ENCODE measurements at places on chromosomes 11 and 22. TPM values are rescaled to one million over a fixed set of nuclear protein-coding genes. Genes with fewer than 3 reads are reported as not detected.

DNA sequence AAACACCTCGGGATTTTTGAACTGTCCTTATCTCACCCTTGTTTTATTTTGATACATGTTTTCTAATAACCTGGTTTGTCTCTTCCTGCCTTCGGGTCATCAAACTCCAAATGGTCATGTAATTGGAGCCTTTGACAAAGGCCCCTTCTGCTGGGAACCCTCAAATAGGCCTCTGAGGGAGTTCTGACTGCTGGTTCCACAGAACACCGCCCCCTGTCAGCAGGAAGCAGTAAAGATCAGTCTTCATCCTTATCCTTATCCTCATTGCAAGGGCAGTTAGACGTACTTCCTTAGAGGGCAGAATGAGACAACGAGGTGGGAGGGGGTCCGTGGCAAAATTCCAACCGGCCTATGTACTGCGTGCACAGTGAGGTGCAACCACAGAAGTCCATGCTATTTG lies 12.1 kb downstream of the TRIM51 start:
- H3K4me3 ChIP-seq = no peak overlapping the region
- H3K4me1 ChIP-seq = no peaks in the 10 kb centered on the region
- no peak overlapping the region for H3K27ac ChIP-seq
- no peaks in the 10 kb centered on the region for H3K36me3 ChIP-seq

DNA sequence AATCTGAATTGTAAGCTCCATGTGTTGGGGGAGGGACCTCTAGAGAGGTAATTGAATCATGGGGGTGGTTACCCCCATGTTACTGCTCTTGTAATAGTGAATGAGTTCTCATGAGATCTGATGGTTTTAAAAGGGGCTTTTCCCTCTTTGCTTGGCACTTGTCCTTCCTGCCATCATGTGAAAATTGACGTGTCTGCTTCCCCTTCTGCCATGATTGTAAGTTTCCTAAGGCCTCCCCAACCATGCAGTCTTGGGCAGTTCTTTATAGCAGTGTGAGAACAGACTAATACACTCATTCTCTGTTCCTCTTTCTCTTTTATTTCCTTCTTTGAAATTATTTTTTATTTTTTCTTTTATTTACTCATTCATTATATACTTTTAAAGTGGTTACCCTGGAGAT lies 239.4 kb downstream of the CSNK2A3 start:
- no peaks in the 10 kb centered on the region for H3K36me3 ChIP-seq
- peaks cover 7% of the 10 kb centered on the region for H3K27me3 ChIP-seq
- no peak overlapping the region for H3K27ac ChIP-seq
- DNase-seq = no peak

- H3K4me3 ChIP-seq = no peak overlapping the region
- no peaks in the 10 kb centered on the region for H3K4me1 ChIP-seq
- no peak for DNase-seq
These were observed 47.1 kb upstream of the OPCML start for GRCh38 chr11:133579165-133580031.

- no peak for DNase-seq
- peaks cover 6% of the 10 kb centered on the region for H3K27me3 ChIP-seq
- H3K36me3 ChIP-seq = peaks cover 40% of the 10 kb centered on the region
- peak overlapping the region; percentile 100 for H3K4me3 ChIP-seq
- peak overlapping the region; percentile 99 for H3K27ac ChIP-seq
These were observed 27.1 kb upstream of the GRK2 start for GRCh38 chr11:67238894-67239782.

DNA sequence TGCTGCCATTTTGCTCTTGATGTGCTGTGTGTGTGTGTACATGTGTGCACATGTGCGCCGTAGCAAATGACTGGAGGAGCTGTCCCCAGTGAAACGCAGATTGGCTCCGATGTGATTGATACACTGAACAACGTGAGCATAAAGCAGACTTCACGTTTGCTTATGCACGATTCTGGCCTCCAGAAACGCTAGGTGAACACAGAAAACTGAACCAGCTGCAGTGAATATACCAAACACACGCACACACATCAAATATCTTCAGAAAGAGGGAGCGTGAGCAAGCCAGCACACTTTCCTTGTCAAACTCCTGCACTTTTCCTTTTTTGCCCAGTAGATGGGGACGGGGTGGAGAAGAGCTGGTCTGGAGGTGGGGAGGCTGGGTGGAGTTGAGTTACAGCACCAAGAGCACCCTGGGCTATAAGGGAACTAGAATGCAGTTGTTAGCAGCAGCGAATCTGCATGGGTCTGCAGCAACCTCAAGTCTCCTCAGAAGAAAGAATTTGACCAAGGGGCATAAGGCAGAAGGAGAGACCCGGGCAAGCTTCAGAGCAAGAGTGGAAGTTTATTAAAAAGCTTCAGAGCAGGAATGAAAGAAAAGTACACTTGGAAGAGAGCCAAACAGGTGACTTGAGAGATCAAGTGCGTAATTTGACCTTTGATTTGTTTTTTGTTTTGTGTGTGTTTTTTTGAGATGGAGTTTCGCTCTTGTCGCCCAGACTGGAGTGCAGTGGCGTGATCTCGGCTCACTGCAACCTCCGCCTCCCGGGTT lies 77.8 kb upstream of the CADM1 start:
- H3K4me1 ChIP-seq = no peaks in the 10 kb centered on the region
- H3K36me3 ChIP-seq = peaks cover 7% of the 10 kb centered on the region
- H3K27ac ChIP-seq = no peak overlapping the region
- H3K4me3 ChIP-seq = no peak overlapping the region

DNA sequence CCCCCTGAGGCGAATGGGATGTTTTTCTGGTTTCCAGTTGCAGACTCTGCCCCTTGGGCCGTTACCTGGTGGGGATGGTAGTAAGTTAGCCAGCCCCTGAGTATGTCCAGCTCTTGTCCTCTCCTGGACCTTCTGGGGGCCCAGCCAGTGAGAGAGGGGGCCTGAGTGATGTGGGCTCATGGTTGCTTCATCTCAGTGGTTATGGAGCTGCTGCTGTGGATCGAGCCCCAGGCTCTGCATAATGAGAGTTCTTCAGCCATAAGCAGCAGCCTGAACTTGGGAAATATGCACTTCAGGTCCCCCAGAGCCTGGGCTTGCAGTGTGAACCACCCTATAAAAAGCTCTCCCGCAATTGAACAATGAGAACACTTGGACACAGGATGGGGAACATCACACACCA lies 5.9 kb downstream of the TMPRSS13 start:
- no peaks in the 10 kb centered on the region for H3K4me1 ChIP-seq
- H3K27me3 ChIP-seq = peaks cover 28% of the 10 kb centered on the region
- no peak for DNase-seq
- H3K27ac ChIP-seq = no peak overlapping the region
- H3K36me3 ChIP-seq = no peaks in the 10 kb centered on the region

GRCh38 chr11:121596195-121597155 lies 143.7 kb upstream of the SORL1-AS1 start:
- H3K36me3 ChIP-seq = peaks cover 7% of the 10 kb centered on the region
- peaks cover 62% of the 10 kb centered on the region for H3K4me1 ChIP-seq
- DNase-seq = peak; percentile 51
- H3K27ac ChIP-seq = peak overlapping the region; percentile 87
- H3K27me3 ChIP-seq = peaks cover 1% of the 10 kb centered on the region

GRCh38 chr11:78269806-78270205 lies 81.1 kb downstream of the USP35 start:
- no peak overlapping the region for H3K27ac ChIP-seq
- peaks cover 20% of the 10 kb centered on the region for H3K4me1 ChIP-seq
- no peaks in the 10 kb centered on the region for H3K27me3 ChIP-seq
- no peak overlapping the region for H3K4me3 ChIP-seq
- H3K36me3 ChIP-seq = peaks cover 33% of the 10 kb centered on the region

DNA sequence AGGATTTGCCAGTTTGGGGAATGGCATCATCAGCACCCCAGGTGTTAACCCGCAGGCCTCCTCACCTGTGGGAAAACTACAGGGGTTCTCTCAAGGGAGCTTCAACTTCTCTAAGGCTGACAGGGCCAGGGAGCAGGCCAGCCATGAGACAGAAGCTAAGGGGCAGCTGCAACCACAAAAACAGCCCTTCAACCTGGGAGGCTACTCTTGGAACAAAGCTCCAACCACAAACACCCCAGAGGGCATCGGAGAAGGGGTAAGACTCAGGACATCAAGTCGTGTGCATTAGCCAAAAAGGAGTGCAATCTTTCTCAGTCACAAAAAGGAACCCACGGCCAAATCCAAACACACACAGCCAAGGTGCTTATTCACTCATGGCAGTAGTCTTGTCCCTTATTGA lies 103.0 kb downstream of the PLEKHA7 start:
- no peaks in the 10 kb centered on the region for H3K4me1 ChIP-seq
- peaks cover 13% of the 10 kb centered on the region for H3K27me3 ChIP-seq
- no peaks in the 10 kb centered on the region for H3K36me3 ChIP-seq
- no peak overlapping the region for H3K4me3 ChIP-seq
- no peak overlapping the region for H3K27ac ChIP-seq
- DNase-seq = no peak

GRCh38 chr11:31824332-31824878 lies 13.3 kb upstream of the PAX6 start:
- H3K27ac ChIP-seq = no peak overlapping the region
- no peak overlapping the region for H3K4me3 ChIP-seq
- H3K36me3 ChIP-seq = no peaks in the 10 kb centered on the region
- peaks cover 16% of the 10 kb centered on the region for H3K4me1 ChIP-seq
- DNase-seq = no peak

Gene THRSP
- not detected for total RNA-seq

Gene KDM4E
- not detected for total RNA-seq
